Activated CD4-positive, alpha-beta memory T cell treated with anti-CD3 and anti-CD28 coated beads, Interleukin-2, amount 10 ng/mL, durations not matched to agents 7 days and 5 days (primary cell): ENCODE measurements at places on chromosomes 5 and 9. TPM values are rescaled to one million over a fixed set of nuclear protein-coding genes. Genes with fewer than 3 reads are reported as not detected.

FOXD4L5 gene
- total RNA-seq: 0.13 TPM

KIAA1958 gene
- total RNA-seq: 6.9 TPM

CBY3 gene
- 0.68 TPM for total RNA-seq

SOX30 gene
- total RNA-seq: 0.33 TPM

G3BP1 gene
- 198 TPM for total RNA-seq

RNF180 gene
- total RNA-seq: not detected

CCNO gene
- total RNA-seq: not detected

TMEM8B gene
- total RNA-seq: 3.1 TPM

GPX3 gene
- not detected for total RNA-seq

SPATA31A3 gene
- total RNA-seq: not detected

RANBP17 gene
- total RNA-seq: not detected

PTPN3 gene
- 0.20 TPM for total RNA-seq

TERT gene
- total RNA-seq: 2.1 TPM

NDST1 gene
- total RNA-seq: 0.18 TPM

SLC6A3 gene
- total RNA-seq: not detected

RUSC2 gene
- 1.2 TPM for total RNA-seq

CLIC3 gene
- total RNA-seq: 3.7 TPM

IFNA2 gene
- not detected for total RNA-seq

HSD17B3 gene
- not detected for total RNA-seq

SECISBP2 gene
- 35.7 TPM for total RNA-seq

TMEM171 gene
- total RNA-seq: not detected

GARIN3 gene
- 0.13 TPM for total RNA-seq

CCNH gene
- total RNA-seq: 55.7 TPM

F12 gene
- total RNA-seq: 1.5 TPM
